Activated CD8-positive, alpha-beta memory T cell treated with anti-CD3 and anti-CD28 coated beads, Interleukin-2, amount 50 U/mL, for 4 hours (primary cell): ENCODE measurements at places on chromosomes 1 and 21.

GRCh38 chr1:23555270-23555985 lies 3.9 kb downstream of the ID3 start:
- no peak for DNase-seq

DNA sequence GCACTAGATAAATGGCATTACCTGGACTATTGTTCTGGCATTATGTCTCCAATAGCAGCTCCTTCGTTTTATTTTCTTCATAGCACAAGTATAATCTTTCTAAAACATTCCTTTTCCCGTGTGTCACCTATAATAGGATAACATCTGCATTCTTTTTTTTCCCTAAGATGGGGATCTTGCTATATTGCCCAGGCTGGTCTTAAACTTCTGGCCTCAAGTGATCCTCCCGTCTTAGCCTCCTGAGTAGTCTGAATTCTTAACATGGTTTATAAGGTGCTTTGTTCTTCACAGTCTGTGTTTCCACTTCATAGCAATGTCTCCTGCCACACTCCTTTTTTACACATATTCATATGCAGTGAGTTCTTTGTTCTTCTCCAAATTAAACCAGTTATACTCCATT lies 8.6 kb upstream of the MOV10 start:
- no peak for DNase-seq

DNA sequence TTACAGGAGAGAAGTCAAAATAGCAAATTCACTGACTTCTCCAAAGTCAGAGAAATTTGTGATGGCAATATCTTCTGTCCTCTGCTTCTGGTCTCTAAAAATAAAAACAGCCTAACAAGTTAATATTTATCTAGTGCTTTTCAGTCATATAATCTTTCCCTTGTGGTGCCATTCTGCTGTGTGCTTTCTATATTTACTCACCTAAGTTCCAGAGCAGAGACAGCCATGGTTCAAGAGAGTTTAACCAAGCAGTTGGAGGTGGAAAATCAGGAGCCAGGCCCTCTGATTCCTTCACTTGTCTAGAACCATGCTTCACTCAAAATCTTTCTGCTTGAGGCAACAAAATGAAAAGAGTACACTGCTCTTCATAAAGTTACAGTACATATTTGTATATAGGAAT lies 39.3 kb downstream of the BRINP2 start:
- no peak for DNase-seq

- no peak for DNase-seq
Observed at GRCh38 chr1:184020855-184021254, 16.7 kb downstream of the COLGALT2 start.

GRCh38 chr1:226482975-226483700 lies 65.4 kb upstream of the STUM start:
- DNase-seq, result no peak

DNA sequence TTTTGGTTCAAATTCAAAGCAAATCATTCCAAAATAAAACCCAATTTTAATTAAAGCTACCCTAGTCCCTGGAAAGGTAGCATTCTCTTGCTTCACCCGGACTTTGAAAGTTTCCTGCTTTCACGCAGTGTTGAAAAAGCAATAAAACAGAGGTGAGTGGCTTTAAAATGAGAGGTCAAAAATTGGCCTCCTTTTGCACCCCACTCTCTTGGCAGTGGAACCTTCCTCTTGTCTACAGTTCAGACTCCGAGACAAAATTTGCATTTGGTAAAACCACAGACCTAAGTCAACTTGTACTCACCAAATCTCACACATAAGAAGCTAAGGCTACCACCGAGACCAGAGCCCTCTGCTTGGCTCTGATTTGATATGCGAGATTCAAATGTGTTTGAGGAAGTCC lies 252.7 kb downstream of the TTLL7 start:
- DNase-seq, result no peak

- DNase-seq, result no peak
Observed at GRCh38 chr1:119181218-119181617, 40.8 kb upstream of the WARS2 start.

DNA sequence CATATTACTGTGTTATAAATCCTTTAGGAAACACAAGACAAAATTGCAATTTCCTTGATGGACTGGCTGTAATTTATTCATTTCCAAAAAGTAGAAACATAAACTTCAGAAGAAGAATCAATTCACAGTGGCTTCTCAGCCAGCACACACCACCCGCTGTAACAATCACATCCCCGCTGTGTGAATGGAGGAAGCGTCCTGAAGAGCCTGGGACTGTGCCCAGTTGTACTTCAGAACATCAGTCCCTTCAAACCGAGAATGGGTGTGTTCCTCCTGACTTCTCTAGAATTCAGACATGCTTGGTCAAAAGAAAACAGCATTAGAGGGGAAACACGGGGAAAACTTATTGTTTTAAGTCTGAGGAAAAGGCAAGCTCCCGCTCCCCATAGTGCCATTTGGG lies 28.8 kb upstream of the CD84 start:
- DNase-seq, result no peak

GRCh38 chr1:225888898-225889601 lies at the start of gene LEFTY1:
Gene LEFTY1 (minus strand): TSS chr1:225889146. CDS start chr1:225889066, 80 bp downstream.
- no peak for DNase-seq

GRCh38 chr1:164265232-164265631 lies 293.8 kb upstream of the PBX1 start:
- DNase-seq, result no peak

DNA sequence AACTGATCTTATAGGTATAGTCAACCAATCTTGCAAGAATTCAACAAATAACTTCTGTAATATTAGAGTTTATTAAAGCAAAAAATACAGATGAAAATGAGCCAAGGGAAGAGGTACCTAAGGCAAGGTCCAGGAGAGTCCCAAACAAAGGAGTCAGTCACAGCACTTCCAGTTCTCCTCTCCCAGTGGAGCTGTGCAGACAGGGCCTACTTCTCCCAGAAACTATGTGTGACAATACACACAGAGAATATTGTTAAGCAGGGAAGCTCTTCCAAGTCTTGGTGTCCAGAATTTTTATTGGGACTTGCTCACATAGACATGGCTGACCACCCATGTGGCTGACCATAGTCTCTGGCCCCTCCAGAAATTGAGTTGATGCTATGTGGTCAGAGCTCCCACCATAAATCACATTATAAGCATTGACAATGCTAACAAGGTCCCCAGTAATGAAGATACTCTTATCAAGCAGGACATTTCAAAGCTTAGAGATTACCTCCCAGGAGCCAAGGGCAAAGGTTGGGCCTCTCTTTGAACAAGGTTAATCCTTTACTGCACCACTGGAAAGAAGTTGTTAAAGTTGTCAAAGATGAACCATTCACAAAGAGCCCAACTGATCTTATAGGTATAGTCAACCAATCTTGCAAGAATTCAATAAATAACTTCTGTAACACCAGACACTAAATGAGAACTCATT lies 3.5 kb upstream of the CD244 start:
- DNase-seq, result no peak

GRCh38 chr1:115365738-115366137 lies 27.7 kb upstream of the NGF start:
- no peak for DNase-seq

DNA sequence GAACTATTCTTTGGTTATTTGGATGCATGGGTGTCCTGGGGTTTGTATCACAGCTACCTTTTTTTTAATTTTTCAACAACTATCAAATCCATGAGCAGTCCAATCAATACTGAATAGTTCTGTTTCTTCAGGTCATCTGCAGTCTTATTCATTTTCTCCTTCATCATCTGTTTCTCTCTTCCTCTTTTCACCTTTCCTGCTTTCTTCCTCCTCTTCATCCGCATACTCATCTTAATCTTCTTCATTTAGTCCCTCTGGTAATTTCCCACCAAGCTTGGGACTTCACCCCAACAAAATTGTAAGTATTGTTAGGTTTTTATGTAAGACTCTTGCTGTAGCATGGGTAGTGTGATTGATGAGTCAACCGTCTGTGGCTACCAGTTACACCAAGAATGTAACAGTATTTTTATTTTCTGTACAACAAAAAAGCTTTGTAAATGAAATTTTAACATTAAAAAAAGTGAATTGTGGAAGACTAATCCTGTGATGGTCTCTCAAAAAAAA lies 184.1 kb upstream of the RNPC3 start:
- no peak for DNase-seq

DNA sequence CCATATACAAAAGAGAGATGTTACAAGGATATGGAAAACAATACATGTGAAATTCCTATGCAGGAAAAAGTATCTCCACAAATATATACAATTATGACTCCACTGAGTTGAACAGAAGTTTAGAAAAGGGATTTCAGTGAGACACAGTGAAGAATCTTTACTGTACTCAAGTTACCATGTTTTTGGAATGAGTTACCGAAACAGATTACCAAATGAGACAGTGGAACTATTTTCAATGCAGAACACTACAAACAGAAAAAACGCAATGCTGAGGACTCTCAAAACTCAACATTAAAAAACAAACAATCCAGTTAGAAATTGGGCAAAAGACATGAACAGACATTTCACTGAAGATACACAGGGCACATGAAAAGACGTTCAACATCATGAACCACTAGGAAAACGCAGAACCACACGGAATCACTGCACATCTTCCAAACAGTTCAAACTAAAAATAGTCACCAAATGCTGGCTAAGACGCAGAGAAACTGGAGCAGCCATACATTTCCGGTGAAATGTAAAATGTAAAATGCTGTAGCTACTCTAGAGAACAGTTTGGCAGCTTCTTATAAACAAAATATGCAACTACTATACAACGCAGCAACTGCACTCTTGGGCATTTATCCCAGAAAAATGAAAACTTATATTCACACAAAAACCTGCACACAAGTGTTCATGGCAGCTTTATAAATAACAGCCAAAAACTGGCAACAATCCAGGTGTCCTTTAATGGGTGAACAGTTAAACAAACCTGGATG lies 118.7 kb downstream of the UBR4 start:
- DNase-seq, result no peak

GRCh38 chr1:243543501-243543900 lies 287.7 kb downstream of the SDCCAG8 start:
- no peak for DNase-seq
